Bronchial epithelial cell (primary cell): ENCODE measurements at places on chromosomes 2 and 18.
A peak's percentile ranks its signal among the peaks of the same experiment; 100 is the strongest.

DNA sequence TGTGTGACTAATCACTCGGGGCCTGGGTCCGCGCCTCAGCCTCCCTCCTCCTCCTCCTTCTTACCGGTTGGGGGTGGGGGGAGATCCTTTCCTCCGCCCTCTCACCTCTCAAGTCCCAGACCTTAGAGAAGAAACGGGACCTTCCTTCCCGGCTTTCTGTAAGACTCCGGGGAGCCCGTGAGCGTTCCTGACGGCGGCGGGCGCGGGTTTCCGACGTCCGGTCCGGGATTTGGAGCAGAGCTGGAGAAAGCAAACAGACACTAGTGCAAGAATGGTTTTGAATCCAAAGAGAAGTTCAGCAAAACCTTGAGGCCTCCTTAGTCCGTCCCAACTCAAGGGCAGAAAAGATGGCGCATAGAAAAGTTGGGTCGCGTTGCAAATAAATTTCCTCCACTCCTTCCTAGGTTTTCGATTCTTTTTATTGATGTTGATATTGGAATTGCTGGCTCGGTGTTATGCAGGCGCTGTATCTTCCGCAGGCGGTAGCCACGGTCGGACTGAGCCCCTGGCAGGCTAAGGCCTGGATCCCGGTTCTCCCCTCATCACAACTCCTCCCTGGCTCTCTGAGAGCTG, 2.0 kb downstream of the DLX1 start:
- no peak for DNase-seq

DNA sequence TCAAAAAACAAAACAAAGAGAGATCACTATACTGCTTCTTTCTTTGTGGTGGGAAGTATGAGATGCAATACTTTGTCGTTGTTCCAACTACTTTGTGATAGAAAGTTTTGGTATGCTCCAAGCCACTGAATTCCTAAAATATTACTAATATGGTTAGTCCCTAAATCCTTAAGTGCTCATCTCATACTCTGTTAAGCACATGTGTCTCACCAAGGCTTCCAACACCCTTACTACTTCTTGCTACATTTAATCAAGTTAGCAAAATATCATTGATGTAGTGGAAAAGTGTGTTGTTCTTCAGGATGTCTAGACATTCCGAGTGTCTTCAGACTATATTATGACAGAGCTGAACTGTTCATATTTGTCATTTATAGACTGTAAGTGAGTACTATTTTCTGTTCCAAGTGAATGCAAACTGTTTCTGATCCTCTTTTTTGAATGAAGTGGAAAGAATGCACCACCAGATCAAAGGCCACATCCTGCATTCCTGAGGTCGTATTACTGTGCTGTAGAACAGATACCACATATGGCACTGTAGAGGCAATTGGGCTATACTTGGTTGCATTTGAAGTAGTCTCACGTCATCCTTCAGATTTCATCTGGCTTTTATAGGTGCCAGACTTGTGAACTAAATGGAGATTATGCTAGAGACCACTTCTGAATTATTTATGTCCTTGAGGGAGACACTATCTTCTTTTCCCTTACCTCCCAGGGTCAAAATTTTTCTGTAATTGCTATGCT, 298.4 kb upstream of the ZNF521 start:
- no peak for DNase-seq

- peak; percentile 89 for DNase-seq
These were observed 392.7 kb upstream of the FANCL start for GRCh38 chr2:58633613-58634365.

GRCh38 chr2:139216435-139216834, 436.2 kb upstream of the NXPH2 start:
- no peak for DNase-seq

- no peak for DNase-seq
These were observed 99.1 kb upstream of the COL3A1 start for GRCh38 chr2:188875104-188875503.

DNA sequence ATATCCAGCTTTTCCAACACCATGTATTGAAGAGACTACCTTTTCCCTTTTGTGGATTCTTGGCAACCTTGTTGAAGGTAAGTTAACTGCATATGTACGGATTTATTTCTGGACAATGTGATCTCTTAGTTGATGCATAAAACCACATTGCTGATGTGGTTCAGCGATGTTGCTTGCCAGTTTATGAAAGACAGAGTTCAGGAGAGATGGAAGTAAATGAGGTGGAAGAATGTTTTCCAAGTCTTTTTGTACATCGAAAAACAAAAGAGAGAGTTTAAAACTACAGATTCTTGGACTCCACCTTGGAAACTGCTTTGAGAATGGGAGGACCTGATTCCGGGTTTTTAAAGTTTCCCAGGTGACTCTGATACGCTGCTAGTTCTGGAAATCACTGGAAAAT, 43.8 kb downstream of the MOB4 start:
- DNase-seq: no peak

GRCh38 chr18:78913395-78913794, 66.2 kb upstream of the SALL3 start:
- no peak for DNase-seq

DNA sequence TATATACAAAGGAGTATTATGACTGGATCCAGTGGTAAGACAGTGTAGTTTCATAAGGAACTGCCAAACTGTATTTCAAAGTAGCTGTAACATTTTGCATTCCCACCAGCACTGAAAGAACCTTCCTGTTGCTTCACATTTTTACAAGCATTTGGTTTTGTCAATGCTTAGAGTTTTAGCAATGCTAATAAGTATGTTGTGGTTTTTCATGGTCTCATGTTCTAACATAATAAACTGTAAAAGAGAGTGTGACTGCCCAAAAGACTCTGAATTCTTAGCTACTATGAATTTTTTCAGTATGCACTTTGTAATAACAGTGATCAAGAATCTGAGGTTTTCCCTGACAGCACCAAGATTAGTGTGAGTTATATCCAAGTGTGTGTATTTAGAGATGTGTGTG, 604.2 kb downstream of the XIRP2 start:
- DNase-seq: no peak

- peak; percentile 55 for DNase-seq
These were observed at the start of gene CCDC85A for GRCh38 chr2:56183643-56184499. Gene CCDC85A (plus strand): TSS chr2:56183990. CDS start chr2:56184625, 635 bp downstream.

DNA sequence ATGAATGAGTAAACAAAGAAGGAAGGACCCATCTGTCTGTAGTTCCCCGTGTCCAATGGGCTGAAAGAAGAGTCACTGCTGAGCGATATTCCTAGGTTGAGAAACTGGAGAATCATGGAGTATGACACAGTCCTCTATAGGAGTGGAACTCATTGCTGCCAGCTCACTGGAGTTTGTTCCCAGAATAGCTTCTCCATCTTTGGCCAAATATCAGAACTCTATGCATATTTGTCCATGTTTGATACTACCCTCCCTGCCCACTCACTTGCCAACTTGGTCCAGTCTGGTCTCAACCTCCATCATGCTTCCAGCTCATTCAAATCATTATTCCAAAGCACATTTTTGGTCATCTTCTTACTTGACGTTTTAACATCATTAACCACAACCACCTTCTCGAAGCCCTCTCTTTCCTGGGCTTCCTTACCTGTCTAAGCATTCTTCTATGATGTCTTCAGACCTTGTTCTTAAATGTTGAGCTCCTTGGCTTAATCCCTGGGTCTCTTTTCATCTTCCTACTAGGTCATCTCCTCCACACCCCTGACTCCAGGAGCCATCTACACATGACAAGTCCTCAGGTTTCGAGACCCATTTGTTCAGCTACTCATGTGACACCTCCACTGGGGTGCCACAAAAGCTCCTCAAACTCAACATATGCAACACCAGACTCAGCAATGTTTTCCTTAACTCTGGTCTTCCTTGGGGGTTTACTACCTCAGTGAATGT, 221.6 kb downstream of the MYCN start:
- no peak for DNase-seq

DNA sequence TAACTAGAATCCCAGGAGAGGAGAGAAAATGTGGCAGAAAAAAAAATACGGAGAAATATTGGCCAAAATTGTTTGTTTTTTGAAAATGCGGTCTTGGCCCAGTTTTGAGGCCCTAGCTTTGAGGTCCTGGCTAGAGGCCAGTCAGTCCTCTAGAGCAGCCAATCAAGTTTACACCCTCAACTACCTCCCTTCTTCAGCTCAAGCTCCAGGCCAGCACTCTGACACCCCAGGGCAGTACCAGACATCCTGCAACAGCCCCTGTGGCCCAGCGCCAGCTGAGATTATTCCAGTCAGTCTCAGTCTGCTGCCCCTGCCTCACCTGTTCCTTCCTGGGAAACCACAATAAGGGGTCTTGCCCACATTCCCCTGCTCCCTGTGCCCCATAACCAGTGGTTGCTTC, 107.7 kb downstream of the UGGT1 start:
- no peak for DNase-seq

- peak; percentile 83 for DNase-seq
These were observed 48.6 kb downstream of the DDX1 start for GRCh38 chr2:15640261-15640711.

GRCh38 chr2:113818382-113818951, 62.0 kb upstream of the SLC35F5 start:
- peak; percentile 87 for DNase-seq

- DNase-seq: no peak
These were observed 30.5 kb upstream of the CHAC2 start for GRCh38 chr2:53737091-53737490.

GRCh38 chr18:5463831-5464230, 80.0 kb downstream of the EPB41L3 start:
- no peak for DNase-seq

DNA sequence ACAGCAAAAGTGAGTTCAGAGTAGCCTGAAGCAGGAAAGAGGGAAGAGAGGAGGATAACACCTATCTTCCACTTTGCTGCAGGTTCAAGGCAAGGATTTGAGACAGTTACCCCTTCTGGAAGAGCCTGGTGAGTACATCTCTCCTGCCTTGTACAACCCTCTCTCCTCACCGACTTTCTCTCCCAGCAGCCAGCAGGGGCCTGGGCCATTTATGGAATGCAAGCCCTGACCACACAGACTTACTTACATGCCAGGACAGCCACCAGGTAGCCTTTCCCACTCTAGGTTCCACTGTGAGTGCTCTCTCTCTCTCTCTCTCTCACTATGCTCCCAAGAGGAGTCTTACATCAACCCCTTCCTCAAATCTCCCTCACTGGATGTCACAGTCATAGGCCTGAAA, 57.0 kb downstream of the BCL11A start:
- DNase-seq: no peak

GRCh38 chr18:74197705-74198341, 49.5 kb downstream of the TIMM21 start:
- no peak for DNase-seq

GRCh38 chr2:112165296-112165695, 27.1 kb downstream of the FBLN7 start:
- no peak for DNase-seq

DNA sequence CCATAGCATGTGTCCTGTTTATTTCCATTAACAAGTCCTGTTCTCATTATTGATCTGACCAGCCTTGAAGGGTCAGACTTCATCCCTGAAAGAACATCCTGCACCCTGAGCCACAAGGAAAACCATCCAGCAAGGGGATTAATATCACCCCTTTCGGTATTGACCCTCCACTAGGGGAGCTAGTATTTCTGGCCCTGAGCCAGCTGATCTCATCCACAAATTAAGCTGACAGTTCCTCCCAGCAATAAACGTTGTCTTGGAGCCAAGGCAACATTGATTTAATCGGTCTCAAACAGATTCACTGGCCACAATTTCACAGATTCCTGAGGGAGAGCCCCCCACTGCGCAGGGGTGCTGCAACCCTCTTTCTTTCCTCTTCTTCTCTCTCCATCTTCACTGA, 353.1 kb upstream of the FANCL start:
- DNase-seq: no peak

GRCh38 chr2:204065566-204065965, 129.0 kb downstream of the ICOS start:
- DNase-seq: no peak

DNA sequence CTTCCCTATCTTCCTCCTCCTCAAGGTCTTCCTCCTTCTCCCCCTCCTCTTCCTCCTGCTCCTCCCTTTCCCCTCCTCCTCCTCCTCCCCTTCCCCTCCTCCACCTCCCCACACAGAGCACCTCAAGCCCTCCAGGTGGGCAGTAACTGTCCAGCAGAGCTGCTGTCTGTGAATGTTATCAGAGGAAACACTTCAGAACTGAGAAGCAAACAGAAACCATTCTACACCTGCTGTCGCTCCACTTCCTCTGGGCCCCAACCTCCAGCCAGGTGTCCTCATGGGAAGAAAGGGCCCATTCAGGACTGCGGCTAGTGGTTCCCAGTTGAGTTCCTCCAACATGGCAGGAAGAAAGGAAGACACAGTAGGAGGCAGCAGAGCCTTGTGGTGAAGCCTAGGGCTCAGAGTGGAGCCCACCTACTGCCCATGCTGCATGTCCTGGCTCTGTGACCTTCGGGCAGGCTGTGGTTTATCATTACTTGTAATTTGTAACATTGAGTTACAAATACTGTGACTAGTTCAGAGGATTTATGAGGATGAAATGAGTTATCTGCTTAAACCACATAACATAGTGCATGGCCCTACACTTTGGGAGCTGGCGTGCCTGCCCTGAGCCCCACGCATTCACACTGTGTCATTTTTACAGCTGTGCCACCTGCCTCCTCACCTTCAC, 165.9 kb upstream of the ID2 start:
- no peak for DNase-seq

- peak; percentile 51 for DNase-seq
These were observed 8.7 kb upstream of the SERPINB13 start for GRCh38 chr18:63578357-63578958.

- DNase-seq: no peak
These were observed 176.8 kb upstream of the TRIB2 start for GRCh38 chr2:12539776-12540562.

DNA sequence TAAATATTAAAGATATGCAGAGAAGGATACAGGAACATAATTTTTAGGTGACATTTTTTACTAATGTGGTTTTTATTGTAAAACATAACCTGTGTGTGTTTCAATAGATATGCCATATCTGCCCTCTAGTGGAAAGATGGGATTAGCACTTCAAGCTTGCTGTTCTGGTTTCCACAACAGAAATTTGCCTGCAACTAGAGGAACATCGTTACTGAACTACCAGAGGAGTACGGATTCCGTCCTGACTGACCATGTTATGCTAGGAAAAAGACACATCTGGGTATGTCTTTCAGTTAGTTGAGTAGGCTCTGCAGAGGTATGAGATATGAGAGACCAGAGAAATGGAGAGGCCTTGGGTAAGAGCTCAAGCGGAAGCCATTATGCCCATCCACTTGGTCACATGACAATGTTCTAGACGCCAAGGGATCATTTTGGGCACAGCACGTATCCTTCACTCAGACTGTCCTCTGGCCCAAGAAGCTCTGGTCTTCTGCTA, 104.9 kb downstream of the MBD2 start:
- peak; percentile 72 for DNase-seq

DNA sequence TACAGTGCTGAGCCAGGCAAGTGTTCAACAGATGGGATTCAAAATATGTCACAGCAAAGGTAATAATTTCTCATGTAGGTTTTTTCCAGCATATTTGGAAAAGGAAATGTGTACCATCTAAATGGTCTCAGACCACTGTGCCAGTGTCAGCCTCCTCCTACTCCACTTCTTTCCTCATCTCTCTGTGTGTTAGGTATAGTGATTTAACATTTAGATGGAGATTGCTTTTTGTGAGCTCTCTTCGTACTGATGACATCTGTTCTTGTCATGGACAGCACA, 80.9 kb upstream of the TSPYL6 start:
- no peak for DNase-seq

- DNase-seq: no peak
These were observed 104.4 kb upstream of the SLC8A1 start for GRCh38 chr2:40556293-40556692.
